M059J (cell line): ENCODE measurements at places on chromosomes 3 and 15.

GRCh38 chr3:161395115-161396012 lies 24.0 kb upstream of the SPTSSB start:
- no peak for DNase-seq

DNA sequence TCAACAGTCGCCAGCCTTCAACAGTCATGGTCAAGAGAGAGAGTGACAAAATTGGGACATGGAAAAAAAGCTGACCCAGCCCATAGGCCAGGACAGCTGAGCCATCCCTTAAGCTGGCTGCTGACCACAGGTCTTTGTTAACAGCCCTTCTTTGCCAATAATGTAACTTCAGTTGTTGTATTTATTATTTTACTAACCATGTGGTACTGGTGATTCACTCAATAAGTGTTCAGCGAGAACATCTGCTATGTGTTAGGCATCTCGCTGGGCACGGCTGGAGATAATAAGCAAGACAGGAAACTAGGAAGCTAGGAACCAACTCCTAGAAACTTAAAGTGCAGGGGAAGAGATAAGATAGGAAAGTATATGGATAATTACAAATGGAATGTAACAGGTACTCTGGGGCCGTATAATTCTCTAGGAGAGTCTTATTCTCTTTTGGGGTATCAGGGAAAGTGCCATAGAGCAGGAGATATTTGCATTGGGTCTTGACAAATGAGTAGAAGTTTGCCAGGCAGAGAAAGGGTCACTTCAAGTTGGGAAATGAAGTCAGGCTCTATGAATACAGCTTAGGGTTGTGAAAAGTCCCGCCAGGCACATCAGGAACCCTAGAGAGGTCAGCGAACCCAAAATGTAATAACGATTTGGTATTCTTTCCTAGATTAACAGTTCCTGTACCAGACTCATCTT lies 84.0 kb upstream of the TRA2B start:
- peak; percentile 94 for DNase-seq

DNA sequence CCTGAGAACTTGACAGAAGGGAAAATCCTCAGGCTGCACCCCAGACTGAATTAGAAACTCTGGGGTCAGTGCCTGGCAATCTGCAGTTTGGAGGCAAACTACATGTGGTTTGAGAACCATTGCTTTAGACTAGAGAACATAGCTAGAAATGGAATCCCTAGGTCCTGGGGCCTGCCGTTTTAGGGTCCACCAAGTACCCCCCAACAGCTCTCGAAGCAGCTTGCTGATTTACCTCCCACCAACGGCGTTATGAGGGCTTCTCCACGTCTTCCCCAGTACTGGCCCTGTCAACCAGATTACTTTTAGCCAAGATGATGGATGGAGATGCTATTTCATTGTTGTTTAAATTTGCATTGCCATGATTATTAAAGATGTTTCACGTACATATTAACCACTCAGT lies 272.5 kb downstream of the XXYLT1 start:
- DNase-seq, result no peak

- DNase-seq, result peak; percentile 46
Measured at GRCh38 chr15:51403072-51403878, 61.8 kb downstream of the GLDN start.

DNA sequence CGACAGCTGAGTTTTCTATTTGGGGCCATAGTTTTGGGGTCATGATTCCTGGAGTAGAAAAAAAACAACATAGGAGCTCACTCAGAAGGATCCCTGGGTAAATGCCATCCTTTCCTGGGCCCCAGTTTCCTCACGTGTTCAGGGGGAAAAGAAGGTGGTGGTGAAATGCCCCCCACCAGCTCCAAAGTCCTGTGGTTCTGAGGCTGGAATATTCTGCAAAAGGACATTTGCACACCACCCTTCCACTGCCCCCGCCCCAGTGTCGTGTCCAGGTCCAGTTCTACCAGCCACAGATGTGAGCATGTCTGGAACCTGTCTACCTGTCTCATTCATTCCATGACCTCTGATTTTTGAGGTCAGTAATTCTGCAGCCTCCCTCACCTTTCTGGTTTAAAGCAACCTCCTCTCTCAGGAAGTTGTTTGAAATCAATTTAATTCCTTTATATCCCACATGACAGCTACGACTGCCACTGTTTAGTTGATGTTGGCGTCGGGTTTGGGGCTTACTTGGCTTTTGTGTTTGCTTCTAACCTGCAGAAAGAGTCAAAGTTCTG lies 82.1 kb downstream of the SMAD3 start:
- DNase-seq, result no peak

- DNase-seq, result no peak
Measured at GRCh38 chr15:83720468-83720867, 66.5 kb downstream of the ADAMTSL3 start.

DNA sequence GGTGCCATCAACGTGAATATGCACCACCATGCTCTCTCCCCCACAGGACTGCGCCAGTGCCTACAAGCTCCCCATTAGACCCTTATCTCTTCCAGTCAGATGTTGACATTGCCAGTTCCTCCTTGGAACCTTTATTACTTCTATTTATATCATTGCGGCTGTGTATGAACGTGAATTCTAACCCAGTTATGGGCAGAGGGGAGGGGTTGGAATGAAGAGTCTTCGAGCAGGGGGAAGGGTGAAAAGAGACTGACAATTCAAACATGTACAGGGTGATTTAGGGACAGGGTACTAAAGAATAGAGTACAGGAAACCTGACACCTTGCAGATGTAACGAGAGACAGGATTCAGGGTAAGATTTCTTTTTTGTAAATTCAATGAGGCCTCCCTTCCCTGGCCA lies 41.8 kb upstream of the ST6GAL1 start:
- no peak for DNase-seq

DNA sequence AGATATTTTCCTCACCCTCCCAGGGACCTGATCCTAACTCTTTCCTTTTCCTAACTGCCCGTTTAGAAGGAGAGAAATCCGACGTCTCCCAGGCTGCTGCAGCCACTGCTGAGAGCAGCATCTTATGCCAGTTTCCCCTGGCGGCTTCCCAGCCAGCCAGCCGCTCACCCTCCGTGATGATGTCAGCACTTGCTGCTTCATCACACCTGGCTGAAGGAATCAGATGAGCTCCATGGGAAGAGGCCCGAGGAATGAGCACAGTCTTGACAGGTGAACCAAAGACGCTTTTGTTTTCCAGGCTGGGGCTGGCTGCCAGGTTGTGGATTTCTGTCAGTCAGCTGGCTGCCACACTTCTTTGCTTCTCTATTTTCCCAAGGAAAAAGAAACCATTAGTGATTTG lies 445.1 kb upstream of the RBMS3 start:
- no peak for DNase-seq

DNA sequence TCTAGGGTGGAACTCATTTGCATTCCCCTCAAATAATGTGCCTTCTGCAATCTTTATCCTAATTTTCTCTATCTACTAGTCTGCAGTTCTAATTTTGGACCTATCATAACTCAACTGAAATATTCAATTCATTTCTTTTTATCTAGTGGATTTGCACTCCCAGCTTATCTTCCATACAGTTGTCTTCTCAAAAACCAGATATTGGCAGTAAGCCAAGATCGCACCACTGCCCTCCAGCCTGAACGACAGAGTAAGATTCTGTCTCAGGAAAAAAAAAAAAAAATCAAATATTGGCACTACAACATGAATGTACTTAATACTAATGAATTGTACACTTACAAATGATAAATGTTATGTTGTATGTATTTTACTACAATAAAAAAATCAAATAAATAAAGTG lies 18.0 kb upstream of the CHMP2B start:
- DNase-seq, result no peak

- no peak for DNase-seq
Measured at GRCh38 chr15:84645496-84645895, 8.6 kb downstream of the WDR73 start.

DNA sequence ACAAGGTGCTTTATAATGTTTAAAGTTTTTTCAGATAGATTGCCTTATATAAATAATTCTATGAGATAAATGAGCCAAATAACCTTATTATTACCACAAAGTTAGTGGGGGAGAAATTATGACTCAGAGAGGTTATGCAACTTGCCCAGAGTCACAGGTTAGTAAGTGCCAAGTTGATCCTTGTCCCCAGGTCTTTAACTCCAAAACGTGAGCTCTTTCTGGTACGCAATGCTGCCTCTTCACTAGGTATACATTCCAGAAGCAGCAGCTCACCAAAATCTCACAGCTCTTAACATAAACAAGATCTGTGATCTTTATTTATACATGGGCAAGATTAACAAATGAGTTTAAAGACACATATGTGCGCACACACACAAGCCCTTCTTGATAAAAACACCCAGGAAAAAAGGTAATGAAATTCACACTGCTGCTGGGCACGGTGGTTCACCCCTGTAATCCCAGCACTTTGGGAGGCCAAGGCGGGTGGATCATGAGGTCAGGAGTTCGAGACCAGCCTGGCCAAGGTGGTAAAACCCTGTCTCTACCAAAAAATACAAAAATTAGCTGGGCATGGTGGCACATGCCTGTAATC lies 59.8 kb upstream of the NR2F2 start:
- peak; percentile 88 for DNase-seq

DNA sequence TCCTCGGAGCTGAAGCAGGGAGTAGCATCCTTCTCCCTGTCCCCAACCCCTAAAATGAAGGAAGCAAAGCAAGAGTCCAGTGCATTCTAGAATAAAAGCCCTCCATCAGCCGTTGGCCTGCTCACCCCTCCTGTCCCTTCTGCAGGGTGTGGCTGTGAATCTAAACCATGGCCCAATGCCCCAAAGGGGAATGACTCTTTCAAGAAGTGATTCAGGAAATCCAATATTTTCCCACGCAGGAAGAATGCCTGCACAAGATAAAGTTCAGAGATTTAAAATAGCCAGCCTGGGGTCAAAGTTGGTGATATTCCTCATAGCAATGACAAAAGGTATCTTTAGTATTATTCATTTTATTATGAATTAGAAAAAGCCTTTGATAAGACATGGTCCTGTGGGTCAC lies 38.5 kb downstream of the SLCO2A1 start:
- peak; percentile 72 for DNase-seq

- DNase-seq, result no peak
Measured at GRCh38 chr3:48544141-48544540, 12.5 kb downstream of the PFKFB4 start.

DNA sequence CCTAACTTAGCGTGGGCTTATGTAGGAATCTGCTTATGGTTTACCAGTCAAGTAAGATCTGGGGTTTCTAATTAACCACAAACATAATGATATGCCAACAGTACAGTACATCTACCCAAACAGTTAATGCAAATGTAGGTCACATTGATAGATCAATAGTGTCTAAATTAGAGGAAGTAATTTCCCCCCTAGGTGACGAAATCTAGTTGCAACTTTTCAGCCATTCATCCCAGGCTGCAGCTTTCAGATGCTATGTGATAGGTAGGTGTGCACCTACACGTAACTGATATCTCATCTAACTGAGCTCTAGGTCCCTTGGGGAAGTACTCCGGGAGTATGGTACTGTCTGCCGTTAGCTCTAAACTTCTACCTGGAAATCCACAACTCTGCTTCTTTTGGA lies 57.2 kb downstream of the CRTC3 start:
- DNase-seq, result no peak

GRCh38 chr3:158617982-158618875 lies 26.1 kb upstream of the GFM1 start:
- peak; percentile 20 for DNase-seq

- no peak for DNase-seq
Measured at GRCh38 chr15:68849497-68849896, 28.8 kb upstream of the ANP32A start.

- DNase-seq, result no peak
Measured at GRCh38 chr15:81292523-81293001, 31.4 kb downstream of the STARD5 start.

DNA sequence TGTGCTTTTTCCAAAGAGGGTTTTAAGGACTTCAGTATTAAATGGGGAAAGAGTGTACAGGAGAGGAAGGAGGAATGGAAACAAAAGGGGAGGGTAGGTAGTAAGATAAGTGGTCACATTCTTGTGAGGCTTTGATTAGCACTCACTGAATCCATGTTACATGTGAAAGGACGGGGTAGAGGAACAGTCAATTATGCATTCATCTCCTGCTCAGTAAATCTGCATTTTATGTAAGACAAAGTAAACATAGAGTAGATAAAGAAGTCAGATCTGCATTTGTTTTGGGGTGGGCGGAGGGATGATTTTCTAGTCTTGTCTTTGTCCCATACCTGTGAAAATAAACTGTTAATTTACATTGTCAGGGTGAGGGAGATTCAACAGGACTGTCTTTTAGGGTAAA lies 50.8 kb downstream of the SACM1L start:
- no peak for DNase-seq

DNA sequence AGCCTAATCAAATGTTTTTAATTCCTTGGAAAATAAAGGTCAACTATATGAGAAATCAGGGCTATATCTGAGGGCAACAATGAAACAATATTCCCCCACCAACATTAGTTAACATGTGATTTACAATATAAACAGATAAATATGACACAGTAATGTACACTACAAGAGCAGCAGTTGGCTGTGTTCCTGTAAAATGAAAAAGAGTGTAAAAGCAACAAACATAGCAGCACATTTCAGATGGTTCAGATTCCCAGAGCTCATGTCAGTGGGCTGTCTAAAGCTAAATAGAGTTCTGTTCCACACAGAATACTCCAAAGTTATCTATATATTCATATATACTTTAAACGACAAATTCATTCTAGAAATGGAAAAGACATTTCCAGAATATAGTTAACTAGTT lies 42.6 kb downstream of the ANKRD28 start:
- DNase-seq, result no peak

DNA sequence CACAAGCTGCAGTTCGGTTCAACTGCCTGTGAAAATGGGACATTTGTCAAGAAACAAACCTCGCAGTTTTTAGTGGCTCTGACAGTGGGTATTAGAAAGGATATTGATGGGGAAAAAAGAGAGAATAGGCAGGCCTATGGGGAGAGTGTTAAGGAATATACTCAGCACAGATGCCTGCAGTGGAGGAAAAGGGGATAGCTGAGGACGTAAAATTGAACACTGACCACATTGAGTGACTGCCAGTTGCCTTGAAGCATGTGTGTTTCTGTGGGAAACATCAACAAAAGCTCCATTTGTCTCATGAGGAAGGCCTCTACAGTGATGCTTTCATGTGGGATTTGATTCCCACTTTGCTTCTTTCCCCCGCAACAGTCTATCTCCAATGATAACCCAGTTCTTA lies 1042.1 kb downstream of the TUSC7 start:
- DNase-seq, result no peak

GRCh38 chr15:78061963-78062427 lies 15.5 kb downstream of the TBC1D2B start:
- peak; percentile 67 for DNase-seq

DNA sequence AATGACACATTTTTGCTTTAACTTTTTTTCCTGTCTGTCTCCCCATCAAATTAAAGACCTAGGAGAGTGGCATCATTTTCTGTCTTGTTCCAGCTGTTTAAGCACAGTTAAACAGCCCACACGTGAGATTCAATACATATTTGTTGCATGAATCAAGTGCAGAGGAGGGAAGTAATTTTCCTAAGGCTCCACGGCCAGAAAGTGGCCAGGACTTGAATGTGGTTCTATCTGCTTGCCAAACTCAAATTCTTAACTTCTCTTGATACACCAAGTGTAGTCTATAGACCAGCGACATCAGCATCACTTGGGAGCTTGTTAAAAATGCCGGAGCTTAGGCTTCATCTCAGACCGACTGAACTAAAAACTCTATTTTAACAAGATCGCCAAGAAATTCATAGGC lies 724.8 kb upstream of the CFAP20DC start:
- peak; percentile 88 for DNase-seq
